ENCODE measurements at places on chromosomes 4 and X.

- no peak for DNase-seq
These were observed 52.2 kb upstream of the HGFAC start for GRCh38 chr4:3389233-3390215.

- DNase-seq, result no peak
These were observed 150.3 kb downstream of the FBXW7 start for GRCh38 chr4:152385551-152385950.

DNA sequence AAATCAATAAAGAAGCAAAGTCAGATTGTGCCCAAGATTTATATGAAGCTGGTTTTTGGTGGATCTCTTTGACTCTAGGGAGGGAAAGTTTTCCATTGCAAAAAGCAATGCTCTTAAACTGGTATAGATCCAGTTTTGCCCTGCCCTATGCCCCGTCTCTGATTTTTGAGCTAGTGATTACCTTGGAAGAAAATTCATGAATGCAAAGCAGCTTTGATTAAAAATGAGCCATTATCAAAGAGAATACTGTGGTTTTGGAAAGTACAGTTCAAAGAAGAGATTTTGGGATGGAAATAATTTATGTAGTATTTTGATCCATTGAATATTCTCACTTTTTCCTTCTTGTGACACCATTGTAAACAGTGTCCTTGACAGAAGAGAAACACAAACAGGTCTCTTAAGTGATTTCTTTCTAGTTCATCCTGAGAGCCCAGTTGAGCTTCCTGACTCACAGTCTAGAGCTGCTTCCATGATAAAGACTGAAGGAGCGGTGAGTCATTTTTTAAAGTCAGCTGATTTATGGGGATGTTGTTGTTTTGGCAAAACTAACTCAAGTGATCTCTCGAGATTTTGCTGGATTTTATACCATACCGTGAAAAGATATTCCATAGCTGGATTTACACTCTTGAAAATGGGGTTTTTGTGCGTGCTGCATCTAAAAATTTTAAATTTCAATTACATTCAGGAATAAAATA lies 76.7 kb downstream of the AFF1 start:
- no peak for DNase-seq

DNA sequence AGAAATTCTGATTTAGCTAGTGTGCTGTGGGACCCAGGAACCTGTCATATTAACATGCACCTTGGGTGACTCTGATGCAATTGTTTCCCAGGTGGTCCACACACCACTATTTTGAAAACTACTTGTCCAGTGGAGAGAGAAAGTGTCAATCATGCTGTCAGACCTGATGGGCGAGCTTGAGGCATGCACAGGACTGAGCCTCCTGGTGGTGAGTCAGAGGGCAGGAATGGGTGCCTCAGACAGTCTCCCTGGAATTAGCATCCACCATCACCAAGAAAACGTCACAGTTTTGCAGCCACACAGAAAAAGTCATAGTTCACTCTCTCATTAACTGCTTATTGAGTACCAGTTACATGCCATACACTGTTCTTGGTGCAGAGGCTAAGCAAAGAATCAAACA lies 181.8 kb upstream of the MAOA start:
- DNase-seq, result no peak

Measured in activated naive CD8-positive, alpha-beta T cell treated with anti-CD3 and anti-CD28 coated beads, Interleukin-2, amount 50 U/mL, for 16 hours (primary cell).